ENCODE measurements at places on chromosomes 12 and 14.
A peak's percentile ranks its signal among the peaks of the same experiment; 100 is the strongest.

- no peak for DNase-seq
These were observed 381.6 kb downstream of the VRK1 start for GRCh38 chr14:97178781-97179180.

DNA sequence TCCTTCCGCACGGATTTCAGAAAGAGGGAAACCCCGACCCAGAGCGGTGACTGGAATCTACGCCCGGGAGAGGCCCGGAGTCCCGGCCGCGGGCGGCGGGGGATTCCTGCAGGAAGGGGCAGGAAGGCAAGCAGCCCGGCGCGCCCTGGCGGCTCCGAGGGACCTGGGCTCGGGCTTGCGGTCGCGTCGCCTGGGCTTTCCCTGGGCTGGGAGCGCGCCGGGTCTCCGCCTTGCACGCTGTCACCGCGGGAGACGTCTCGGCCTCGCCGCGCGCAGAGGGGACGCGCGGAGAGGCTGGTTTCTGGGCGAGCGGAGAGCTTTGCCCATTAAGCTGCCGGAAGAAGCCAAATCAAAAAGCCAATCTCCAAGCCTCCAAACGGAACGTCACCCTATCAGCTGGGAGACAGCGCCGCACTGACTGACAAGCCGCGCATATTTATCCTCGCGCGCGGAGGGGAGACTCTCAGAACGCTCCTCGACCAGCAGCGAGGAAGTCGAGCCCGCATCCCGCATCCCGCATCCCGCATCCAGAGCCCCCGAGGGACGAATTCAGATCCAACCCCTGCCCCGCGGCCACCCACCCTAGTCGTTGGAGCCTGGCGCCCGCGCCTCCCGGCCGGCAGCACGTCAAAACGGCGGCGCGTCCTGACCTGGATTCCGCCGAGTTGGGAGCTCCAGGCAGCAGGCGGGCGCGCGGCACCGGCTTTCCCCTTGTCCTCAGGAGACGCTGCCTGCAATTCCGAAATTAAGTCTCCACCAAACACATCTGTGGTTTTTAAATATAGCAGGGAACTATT, at the start of gene SLC8A3:
Gene SLC8A3 (minus strand): TSS at position 293 of the 797 bp plus-strand sequence. CDS start 20,529 bp downstream, outside the sequence.
- no peak for DNase-seq

GRCh38 chr14:54683882-54684794, 117.2 kb downstream of the SAMD4A start:
- DNase-seq, result peak; percentile 23

DNA sequence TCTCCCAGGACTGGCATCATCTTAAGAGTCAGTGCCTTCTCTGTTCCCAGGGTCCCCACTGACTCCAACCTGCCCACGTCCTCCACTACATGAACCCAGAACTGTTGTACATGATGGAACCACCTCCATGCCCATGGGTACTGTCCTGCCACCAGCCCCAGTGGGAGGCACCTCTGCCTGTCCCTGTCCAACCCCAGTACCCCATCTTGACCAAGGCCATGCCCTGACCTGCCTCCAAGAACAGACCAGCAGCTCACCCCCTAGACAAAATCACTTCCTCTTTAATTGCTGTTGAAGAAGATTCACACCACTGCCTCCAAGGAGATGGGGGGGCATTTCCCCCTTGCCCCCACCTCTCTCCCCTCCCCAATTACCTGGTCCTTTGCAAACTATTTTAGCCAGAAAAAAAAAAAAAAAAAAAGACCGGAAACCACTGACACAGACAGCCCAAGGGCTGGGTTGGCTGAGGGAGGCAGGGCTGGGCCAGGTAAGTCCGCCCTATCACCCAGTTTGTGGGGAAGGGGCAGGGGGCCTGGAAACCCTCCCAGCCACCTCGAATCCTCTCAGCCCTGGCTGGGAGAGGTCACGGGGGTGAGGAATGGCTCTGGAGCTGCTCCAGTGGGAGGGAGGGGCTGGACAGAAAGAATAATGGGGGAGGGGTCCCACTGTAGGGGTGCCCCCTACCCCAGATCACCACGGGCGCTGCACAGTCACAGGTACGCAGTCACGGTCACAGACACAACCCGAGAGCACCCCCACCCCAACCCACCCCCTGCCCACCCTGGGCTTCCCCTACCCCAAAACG, 13.4 kb downstream of the AGAP2 start:
- DNase-seq, result no peak

DNA sequence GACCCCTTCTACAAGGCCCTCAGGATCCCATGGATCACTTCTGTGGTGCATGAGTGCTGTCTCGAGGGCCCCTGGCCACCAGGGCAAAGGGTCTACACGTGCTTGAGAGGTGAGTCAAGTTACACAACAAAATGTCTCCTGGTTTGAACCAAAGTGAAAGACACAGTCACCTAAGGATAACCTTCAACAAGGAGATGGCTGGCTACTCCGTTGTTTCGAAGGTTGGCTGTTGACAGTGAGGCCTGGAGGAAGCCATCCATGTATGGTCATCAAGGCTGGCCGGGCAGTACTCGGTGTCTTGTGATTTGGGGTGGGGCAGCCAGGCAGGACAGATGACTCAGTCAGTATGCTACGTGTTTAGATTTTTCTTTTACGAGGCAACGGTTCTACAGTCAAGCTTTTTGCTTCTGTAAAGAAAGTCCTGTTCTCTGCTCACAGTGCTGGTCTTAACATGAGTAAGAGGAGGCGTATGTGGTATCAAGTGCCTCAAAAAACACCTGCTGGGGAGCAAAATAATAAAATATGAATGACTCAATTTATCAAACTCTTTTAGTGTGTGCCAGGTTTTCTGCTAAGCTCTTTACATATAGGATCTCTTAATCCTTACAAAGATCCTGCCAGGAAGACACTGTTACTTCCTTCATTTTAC, 18.0 kb upstream of the NT5DC3 start:
- no peak for DNase-seq

DNA sequence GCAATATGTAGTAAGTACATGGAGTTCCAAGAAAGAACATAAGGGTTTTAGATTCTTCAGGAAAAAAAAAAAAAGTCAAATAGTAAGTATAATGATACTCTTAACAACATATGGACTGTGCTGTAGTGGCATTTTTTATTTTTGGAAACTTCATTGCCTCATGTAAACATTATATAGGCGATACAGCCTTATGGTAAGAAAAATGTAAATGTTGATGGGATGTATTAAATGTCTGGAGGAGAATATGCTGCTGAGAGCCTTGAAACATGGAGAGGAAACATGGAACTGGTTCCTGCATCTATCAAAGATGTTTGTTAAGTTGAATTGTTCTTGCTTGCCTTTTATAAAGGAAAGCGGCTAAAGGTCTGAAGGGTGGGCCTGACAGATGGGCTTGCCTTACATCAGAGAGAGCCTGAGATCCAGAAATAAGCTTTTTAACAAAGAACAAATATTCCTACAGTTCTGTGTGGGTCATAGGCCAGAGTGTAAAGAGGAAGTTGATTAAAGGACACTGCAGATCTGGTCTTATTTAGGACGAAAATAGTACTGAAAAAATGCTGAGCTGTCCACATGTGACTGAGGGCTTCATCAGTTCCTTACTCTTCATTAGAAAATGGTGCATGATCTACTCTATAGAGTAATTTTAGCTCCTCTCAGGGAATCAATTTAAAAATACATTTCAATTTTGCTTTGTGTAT, 448.1 kb upstream of the DCN start:
- no peak for DNase-seq

GRCh38 chr12:29741342-29742241, 42.1 kb downstream of the TMTC1 start:
- DNase-seq, result no peak

DNA sequence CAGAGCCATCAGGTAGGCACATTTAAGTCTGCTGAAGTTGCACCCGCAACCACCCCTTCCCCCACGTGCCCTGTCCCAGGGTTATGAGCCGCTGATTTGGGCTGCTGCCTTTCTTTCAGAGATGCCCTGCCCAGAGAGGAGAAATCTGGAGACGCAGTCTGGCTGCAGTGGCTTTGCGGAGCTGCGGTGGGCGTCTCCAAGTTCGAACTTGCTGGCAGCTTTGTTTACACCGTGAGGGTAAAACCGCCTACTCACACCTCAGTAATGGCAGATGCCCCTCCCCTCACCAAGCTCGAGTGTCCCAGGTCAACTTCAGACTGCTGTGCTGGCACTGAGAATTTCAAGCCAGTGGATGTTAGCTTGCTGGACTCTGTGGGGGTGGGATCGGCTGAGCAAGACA, 14.7 kb downstream of the PTCSC3 start:
- DNase-seq, result no peak

- no peak for DNase-seq
These were observed 34.2 kb upstream of the PLEKHA5 start for GRCh38 chr12:19095331-19095730.

DNA sequence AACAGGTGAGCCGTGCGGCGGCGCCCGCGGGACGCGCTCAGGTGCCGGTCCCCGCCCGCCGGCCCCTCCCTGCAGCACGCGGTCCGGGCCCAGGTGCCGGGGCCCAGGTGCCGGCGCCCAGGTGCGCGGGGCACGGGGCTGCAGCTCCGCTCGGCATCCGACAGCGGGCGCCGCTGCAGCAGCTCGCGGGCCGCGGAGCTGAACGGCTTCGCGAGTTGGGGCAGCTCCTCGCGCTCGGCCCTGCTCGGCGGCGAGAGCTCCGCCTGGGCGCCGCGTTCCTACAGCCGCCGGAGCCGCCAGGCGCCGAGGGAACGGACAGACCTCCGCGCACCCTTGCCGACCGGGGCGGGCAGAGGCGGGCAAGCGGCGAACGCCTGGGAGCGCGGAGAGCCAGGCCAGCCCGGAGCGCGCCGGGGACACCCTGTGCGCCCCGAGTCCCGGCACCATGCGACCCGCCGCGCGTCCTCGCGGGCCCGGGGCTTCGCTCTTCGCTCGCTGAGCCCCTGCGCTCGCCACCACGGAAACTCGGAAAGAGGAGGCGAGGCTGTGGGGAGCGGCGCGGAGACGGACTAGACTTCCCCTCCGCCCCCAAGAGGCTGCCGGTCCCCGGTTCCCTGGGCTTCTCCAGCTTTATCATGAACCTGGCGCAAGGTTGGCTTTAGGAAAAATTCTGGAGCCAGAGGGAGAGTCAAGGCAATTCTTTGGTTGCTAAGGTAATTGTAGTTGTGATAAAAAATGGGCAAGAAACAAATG, at the start of gene RGS6:
Gene RGS6 (plus strand): TSS at position 201 of the 753 bp plus-strand sequence.
- DNase-seq, result peak; percentile 82

DNA sequence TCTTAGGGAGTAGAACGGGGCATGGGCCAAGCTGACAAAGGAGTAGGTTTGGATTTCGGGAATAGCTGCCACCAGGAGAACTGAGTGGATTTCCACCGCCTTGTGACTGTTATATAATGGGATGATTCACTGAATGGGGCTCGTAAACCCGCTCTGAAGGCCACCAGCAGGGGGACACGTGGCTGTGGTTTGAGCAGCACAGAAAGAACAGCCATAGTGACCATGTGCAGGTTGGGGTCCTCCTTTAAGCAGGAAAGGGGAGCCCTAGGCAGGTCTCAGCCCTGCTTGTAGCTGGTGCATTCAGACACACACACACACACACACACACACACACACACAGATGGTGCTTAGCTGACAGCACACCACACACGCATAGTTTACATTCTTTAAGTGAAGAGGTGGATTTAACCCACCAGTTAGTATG, 8.6 kb upstream of the ASB2 start:
- peak; percentile 65 for DNase-seq

DNA sequence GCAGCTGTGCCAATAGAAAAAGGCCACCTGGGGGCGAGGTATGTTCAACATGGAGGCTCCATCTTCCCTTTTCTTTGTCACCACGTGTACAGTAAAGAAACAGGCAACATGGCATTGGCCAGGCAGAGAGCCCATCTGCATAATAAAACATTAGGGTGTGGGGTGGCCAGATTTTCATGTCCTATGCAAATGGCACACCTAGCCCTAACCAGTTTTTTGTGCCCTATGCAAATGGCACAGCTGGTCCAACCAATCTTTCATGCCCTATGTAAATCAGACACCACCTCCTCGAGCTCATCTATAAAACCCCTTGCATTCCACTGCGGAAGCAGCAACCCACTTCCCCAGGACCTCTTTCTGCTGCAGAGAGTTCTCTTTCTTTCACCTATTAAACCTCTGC, 149.1 kb upstream of the RGS6 start:
- DNase-seq, result no peak

- no peak for DNase-seq
These were observed 52.2 kb upstream of the CFL2 start for GRCh38 chr14:34766606-34767005.

DNA sequence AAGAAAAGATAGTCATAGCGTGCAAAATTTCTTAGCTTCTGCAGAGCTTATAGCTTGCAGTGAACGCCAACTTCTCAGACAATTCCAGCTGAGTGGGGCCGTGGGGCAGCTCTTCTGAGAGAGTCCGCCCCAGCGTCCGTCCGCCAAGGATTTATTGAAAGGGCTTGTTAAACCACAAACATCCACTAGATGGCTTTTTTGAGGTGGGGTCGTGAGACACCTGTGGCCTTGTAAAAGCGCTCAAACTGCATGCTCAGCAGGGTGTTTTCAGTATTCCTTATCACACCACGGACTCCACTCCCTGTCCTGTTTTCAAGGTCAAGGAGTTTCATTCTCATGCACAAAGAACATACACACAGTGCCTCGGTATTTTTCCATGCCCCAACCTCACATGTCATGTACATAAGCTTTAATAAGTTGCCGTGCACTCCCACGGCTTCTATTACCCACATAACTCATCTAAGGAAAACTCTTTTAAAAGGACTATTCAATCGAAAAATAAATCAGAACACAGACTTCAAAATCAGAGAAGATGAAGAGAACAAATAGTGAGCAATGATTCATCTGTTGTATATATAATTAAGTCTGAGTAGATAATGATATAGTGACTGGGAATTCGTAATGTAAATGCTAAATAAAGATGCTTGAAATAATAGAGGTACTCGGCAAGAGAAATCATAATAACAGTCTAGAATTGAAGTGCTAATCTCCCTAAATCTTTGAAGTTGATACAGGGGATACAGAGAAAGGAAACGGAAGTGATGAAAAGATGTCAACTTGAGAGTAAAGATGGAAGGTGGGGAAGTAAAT, 46.7 kb downstream of the WBP11 start:
- no peak for DNase-seq

DNA sequence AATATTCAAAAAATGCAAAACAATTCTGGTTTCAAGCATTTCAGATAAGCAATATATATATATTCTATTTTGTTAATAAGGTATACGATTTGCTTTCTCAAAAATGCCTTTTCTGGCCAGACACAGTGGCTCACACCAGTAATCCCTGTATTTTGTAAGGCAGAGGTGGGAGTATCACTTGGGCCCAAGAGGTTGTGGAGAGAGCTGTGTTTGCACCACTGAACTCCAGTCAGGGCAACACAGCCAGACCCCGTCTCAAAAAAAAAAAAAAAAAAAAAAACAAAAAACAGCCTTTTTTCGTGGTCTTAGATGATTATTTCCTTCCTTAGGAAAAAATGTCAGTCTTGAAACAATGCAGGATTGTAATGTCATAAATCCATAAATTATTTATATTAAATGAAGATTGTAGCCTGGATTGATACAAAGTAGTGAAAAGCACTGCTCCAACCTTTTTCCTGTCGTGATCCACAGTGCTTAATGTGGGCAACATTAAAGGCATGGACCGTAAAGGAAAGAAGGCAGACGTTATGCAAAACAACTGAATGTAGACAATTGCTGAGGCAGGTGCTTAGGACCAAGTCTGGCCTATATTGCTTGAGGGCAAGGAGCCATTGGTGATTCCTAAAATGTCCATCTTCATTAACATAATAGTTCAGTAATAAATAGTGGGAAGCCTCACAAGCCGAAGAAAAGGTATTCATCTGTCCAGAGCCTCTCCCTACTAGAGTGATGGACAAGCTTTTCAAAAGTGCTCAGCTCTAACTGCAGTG, 36.8 kb downstream of the RAD52 start:
- DNase-seq, result no peak

Measured in H1 (cell line).